ENCODE measurements at places on chromosomes 6 and 20.

DNA sequence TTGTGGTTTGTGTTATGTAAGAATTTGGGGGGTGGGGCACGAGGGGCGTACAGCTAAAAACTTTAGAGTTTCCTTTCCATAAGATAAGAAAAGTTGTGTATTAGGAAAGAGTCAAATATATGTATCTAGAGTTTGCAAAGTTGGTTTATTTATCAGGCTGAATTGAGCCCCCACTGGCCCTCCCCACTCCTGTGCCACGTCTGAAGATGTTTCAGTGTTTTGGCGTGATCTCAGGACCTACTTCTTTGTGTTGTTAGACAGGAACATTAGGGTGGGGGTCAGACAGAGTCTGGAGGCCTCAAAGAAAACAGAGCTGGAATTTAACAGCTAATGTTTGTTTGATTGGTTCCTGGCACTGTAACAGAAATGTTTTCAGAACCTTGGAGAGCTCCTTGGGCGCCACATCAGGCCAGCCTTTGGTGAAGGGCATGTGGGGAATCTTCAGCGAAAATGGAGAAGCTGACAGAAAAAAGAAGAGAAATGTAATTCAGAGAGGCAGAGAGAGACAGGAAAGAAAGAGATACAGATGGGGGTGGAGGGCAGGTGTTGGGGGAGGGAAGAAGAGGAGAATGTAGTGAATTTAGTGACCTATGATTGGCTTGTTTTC, 674 bp downstream of the NRSN1 start:
- DNase-seq: peak; percentile 46

- no peak for DNase-seq
These were observed 229.6 kb downstream of the EYA2 start for GRCh38 chr20:47124181-47124717.

GRCh38 chr6:122735582-122735981, 43.9 kb upstream of the FABP7 start:
- DNase-seq: no peak

GRCh38 chr20:61254881-61255626, 3.0 kb downstream of the CDH4 start:
- DNase-seq: no peak

- no peak for DNase-seq
These were observed 91.0 kb downstream of the PPP1R14C start for GRCh38 chr6:150233843-150234269.

GRCh38 chr20:35146299-35146919, 727 bp downstream of the EDEM2 start:
- no peak for DNase-seq

- no peak for DNase-seq
These were observed 9.8 kb downstream of the FAM83D start for GRCh38 chr20:38935967-38936407.

DNA sequence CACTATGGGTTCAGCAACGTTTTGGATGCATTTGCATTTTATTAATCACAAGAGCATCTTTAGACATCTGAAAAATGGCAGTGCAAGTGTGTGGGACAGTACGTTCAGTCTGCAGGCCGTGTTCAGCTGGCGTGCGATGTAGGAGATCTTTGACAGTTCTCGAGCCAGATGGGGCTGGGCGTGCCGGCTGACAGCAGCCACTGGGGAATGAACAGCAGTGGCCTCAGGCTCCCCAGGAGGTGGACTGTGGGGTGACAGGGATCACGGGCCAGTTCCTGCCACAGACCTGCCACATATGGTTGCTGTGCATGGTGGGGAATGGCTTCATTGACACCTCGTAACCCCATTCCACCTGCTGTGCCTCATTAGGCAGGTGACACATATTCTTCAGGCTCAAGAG, 16.4 kb upstream of the MLN start:
- no peak for DNase-seq

DNA sequence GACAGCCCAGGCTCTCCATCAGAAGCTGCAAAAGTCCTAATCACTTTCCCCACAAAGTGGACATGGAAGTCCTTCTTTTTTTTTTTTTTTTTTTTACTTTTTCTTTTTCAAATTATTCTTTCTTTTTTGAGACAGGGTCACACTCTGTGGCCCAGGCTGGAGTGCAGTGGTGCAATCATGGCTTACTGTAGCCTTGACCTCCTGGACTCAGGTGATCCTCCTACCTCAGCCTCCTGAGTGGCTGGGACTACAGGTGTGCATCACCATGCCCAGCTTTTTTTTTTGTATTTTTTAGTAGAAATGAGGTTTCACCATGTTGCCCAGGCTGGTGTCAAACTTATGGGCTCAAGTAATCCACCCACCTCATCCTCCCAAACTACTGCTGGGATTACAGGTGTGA, 29.0 kb upstream of the AKIRIN2 start:
- DNase-seq: no peak

DNA sequence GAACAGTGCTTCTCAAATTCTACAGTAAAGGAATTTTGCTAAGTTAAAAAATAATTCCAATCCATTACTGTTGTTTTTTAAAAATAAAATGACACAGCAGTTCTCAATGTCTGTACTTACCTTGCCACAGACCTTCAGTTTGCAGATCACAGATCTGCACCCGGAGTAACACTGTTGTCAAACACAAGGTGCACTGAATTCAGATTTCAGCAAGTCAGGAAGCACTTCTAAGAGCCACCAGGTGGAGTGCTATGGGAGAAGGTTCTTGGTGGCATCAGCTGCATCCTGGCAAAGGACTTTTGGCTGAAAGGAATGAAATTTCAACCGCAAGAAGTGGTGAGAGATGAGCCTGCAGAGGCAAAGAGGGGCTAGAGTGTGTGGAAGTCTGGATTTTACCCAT, 17.4 kb downstream of the RSPH4A start:
- DNase-seq: no peak

- DNase-seq: no peak
These were observed 94.3 kb downstream of the EDN1 start for GRCh38 chr6:12384357-12384912.

GRCh38 chr6:159103396-159104162, 58.8 kb upstream of the TAGAP start:
- no peak for DNase-seq

- DNase-seq: no peak
These were observed 85.6 kb downstream of the SNX5 start for GRCh38 chr20:17882834-17883591.

- no peak for DNase-seq
These were observed 58.1 kb upstream of the SNRPB2 start for GRCh38 chr20:16671753-16672152.

- DNase-seq: no peak
These were observed 20.7 kb downstream of the DYNLRB1 start for GRCh38 chr20:34536798-34537394.

DNA sequence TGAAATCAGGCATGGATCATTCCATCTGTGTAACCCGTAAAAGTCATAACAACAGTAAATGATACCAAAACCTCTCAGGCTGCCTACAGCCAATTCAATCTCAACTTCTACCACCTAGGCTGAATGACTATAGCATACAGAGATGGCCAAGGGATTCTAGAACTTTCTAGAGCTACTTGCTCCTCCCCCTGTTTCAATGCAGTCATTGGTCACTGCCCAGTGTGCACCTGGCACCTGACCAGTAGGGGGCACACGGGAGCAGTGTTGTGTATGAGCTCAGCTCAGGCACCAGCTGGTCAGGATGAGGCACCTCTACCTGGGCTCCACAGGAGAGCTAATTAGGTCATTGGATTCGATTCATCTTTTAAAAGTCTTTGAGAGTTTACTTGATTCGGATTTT, 86.2 kb downstream of the PLEKHG1 start:
- no peak for DNase-seq

DNA sequence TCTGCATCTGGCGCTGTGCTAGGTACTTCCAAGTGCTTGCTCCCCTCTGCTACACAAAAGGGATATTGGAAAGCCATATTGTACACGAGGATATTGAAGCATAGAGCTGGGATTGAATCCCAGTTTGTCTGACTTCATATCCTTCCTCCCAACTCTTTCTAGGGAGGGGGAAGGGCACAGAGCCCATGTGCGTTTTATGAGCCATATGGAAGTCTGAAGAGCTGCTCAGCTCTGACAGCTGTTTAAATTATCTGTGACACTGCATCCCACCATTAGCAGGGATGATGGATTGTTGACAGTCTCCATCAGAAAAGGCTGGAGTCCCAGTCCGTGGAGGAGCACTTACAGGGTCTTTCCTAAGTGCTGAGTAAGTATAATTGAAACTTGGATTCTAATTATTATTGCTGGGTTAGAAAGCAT, 18.4 kb downstream of the TIAM2 start:
- no peak for DNase-seq

DNA sequence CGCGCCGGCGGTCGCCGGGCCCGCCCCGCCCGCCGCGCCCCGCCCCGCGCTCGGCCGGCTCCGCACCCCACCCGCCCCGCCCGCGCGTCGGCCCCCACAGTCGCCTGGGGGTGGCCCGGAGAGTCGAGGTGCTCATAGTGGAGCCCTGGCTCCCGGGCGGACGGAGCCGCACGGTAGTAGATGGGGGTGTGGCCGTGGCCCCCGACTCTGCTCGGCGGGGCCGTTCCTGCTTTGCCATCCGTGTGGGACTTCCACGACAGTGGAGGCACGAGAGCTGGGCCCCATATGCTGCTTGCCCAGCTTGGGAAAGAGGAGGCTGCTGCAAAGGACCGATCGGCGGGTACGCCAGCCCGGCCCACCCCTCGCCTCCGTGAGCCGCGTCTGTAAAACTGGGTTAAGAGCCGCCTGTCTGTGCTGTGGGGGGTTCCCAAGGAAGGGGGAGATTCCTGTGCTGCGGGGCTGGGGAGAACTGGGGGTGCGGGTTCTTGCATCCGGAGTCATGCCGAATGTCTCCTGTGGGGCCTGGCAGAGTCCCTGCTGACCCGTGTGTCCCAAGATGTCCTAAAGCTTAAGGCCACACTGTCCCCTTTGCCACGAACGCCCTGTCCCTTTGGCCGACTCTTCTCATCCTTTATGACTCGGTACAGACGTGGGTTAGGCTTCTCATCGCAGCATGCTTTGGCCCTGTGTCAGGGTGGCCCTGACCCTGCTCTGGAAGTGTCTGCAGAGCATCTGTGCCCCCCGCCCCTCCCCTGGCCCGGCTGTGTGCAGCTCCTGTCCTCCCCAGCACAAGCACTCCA, at the start of gene OPRL1:
Gene OPRL1, plus strand, starts transcription at position 70 of the 800 bp plus-strand sequence. CDS start 12,639 bp downstream, outside the sequence.
- no peak for DNase-seq

DNA sequence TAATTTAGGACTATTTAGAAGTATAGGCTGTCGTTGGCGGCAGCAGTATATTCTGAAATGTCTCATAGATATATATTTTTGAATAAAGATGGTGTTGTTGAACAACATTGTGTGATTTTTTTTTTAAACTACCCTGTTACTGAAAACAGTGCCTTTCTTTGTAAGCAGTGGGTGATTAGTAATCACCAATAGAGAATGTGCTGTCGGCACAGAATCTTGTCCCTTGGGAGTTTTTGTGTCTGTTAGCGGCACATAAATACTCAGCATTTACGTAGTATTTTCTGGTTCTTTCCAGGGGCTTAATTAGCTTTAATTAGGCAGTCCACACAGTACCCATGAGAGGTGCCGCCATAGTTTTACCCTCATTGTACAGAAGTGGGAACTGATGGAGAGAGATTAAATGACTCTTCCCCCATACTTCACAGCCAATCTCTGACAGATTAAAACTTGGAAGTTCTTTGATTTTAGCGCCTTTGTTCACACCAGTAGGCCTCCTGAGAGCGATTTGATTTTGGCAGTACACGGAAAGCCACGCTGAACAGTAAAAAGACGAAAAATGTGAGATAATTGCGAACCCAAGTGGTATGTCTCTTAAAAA, 58.8 kb downstream of the RPRD1B start:
- DNase-seq: no peak

- no peak for DNase-seq
These were observed 150.6 kb upstream of the AGPAT4 start for GRCh38 chr6:161424421-161424820.

- DNase-seq: no peak
These were observed 43.2 kb downstream of the YTHDF1 start for GRCh38 chr20:63172726-63173125.

DNA sequence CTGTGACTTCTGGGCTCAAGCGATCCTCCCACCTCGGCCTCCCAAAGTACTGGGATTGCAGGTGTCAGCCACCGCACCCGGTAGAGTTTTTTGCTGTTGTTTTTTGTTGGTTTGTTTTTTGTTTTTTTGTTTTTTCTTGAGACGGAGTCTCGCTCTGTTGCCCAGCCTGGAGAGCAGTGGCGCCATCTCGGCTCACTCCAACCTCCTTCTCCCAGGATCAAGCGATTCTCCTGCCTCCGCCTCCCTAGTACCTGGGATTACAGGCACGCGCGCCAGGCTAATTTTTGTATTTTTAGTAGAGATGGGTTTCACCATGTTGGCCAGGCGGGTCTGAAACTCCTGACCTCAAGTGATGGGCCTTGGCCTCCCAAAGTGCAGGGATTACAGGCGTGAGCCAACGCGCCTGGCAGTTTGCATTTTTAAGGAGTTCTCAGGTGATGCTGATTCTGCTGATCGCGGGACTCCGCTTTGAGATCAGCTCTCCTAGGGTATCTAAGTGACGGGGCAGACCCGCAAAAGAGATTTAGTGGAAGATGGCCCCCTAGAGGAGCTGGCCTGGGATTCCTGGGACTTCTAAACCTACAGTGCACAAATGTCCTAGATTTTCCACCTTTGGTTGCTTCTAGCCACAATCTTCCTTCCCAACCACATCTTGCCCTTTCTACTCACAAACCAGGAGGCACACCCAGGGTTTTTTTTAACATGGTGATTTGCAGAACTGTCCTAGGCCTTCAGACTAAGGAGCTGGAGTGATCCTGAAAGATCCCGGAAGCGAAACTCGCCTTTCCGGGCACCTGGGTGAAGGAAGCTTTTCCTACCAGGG, 45.2 kb downstream of the DPPA5 start:
- no peak for DNase-seq

DNA sequence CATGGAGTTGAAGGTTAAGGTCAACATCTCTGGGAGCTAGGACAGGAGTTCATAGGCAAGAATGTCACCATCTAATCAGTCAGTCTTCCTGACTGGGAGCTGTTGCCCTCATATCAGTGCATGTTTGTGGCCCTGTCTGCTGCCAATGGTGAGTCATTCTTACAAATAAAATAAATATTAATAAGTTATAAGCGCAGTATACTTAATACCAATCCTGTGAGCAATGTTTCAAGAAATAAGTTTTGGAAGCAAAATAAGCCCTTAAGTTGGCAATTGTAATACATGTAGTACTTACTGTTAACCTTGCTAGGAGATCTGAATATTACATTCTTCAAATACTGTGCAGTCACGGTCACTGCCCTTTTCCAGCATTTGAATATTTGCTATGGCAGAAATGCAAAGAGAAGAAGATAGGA, 20.2 kb upstream of the MDGA1 start:
- no peak for DNase-seq

- no peak for DNase-seq
These were observed 42.3 kb downstream of the MYLK4 start for GRCh38 chr6:2708456-2708855.

DNA sequence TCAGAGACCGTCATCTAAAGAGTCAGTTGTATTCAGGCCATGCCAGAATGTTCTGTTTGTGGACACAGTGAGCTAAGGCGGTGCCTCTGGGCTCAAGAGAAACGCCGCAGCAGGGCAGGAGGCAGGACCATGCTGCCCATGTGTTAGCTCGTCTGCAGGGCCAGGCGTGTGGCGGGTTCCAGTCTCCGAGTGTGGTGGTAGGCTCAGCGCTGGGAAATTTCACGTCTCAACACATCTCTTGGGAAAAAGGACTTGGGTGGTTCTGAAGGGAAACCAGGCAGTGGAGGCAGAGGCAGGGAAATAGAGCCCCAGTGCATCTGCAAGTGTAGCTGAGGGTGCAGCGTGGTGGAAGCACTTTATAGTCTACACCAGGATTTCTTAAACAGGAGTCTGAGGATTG, 56.9 kb upstream of the TAGAP start:
- DNase-seq: no peak
